ENCODE measurements at places on chromosomes 3 and 15.

GRCh38 chr3:195764961-195765706 is 44.4 kb downstream of the MUC20 start:
- no peak for DNase-seq

DNA sequence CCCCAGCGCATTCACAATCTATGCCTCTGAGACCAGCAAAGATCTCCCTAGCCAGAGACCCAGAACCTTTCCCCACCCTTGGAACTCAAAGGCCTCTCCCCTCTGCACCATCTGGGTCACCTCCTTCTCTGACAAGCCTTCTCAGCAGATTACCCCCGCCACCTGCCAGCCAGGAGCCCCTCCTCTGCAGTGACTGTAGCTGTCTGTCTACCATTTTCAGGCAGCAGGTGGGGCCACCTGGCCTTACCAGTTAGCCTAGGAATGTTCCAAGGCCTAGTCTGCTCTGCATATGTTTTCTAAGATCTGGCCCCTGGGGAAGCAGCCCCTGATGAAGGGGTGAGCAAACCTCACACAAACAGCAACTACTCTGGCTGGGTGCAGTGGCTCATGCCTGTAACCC is 2.4 kb downstream of the MYLK start:
- DNase-seq: no peak

DNA sequence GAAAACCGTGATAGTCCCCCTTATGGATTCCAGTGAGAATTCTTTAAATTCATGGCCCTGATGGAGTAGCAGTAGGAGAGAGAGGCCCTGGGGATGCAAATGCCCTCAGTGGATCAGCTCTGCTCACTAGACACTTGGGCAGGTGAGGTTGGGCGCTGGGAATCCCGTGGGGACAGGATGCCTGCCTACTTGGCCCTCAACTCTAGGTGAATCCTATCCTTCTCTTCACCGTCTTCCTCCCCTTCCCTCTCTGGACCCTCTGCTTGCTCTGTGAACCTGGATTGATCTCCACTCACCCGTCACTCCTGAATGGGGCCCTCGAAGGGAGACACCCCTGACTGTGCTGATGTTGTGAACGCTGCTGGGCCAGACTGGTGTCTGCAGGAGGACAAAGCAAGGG is 77.4 kb downstream of the SEC22A start:
- DNase-seq: no peak

GRCh38 chr15:42324308-42324707 is 35.0 kb upstream of the CAPN3 start:
- no peak for DNase-seq

GRCh38 chr3:4643904-4644547 is 150.9 kb downstream of the ITPR1 start:
- DNase-seq: no peak

- DNase-seq: no peak
These were observed 1.6 kb upstream of the SORD start for GRCh38 chr15:45021348-45021747.

DNA sequence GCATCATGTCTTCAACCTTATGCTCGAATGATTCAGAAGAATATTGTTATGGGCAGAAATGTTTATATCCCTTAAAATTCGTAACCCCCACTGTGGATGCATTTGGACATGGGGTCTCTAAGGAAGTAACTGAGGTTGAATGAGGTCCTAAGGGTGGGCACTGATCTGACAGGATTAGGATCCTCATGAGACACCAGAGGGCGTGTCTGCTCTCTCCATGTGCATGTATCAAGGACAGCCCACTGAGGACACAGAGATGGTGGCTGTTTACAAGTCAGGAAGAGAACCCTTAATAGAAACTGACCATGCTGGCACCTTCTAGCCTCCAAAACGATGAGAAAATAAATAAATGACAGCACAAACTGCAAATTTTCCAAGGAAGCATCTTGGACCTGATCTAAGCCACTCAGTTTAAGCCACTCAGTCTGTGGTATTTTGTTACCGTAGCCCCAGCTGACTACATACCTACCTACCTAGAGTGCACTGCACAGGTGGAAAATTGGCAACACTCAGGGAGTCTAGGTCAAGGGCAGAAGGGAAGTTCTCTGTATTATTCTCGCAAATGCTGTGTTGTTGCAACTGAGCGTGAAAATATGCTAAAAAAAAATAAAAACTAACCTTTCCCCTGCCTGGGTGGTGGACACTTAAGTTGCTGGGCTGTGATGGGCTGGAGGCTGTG is 126.6 kb downstream of the TJP1 start:
- DNase-seq: no peak

DNA sequence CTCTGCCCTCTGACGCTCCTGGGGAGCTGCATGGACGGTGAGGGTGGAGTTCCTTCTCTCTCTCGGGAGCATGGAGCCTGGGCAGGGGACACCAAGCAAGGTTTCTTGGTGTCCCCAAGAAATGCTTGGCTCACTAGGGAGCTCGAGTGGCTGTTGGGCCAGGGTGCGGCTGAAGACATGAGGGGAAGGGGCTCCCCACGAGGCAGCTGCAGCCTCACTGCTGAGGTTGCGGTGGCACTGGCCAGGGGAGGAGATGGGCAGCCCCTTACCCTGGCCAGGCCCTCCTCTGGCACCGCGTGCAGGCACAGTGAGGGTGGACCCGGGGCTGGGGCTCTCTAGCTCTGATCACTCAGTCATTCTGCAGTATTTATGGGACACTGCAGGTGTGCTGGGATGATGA is 43.5 kb upstream of the SLC41A3 start:
- DNase-seq: no peak

DNA sequence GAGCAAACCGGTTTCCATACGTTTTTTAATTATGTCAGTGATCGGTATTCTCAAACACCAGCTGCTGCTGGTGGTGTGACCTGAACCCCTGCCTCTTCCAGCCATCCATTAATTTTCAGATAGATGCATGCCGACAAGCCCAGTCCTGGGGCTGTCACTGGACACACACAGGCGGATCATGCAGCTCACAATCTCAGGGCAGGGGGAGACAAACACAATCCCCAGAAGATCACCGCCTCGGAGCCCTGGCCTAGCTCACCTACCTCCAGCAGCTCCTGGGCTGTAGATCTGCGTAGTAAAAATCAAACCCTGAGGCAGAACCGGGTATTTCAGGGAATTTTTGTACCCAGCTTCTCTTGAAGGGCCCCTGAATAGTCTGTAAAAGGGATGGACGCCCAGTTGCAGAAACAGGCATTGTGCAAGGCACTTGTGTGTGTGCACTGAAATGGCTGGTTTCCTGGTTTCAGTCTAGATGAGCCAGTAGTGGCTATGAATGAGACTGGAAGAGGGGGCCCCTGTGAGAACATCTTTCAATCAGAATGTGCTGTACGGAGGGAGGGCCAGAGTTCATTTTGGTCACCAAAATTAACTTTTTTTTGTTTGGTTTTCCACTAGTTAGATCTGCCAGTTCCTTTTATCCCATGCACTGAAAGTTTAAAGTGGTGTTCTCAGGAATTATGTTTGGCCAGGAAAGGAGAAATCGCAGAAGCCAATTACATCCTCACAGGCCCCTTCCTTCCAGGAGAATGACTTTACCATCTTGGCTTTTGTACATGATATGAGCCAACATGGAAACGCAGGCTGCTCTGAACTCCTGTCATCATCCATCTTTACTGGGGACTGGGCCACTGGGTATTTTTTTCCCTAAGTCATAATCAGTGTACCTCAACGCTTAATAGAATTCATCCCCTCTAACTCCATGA is 55.0 kb upstream of the RPL32 start:
- DNase-seq: no peak

DNA sequence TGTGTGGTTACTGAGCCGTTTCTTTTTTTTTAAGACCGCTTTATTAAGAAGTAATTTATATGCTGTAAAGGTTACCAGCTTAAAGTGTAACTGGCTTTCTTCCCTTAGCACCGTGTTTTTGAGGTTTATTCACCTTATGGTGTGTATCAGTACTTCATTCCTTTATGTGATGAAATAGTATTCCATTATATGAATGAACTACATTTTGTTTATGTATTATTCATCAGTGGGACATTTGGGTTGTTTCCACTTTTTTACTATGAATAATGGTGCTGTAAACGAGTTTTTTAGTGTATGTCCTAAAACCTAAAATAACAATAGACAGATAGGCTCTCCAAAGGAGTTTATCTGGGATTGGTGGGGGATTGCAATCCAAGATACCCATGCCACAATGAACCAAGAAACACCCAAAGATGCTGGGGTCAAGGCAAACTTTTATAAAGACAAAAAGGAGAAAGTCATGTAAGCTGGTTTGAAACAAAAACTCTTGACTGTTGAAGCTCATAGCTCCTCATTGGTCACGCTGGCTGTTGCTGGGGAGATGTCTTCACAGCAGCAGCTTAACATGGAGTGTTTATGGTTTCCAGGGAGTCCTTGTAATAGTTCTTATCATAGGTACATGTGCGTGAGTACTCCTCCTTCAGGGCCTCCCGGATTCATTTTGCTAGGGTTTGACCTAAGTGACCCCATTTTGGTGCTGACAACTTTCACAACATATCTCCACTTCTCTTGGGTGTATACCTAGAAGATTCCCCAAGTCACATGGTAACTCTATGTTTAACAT is 16.0 kb downstream of the TM2D3 start:
- no peak for DNase-seq

- no peak for DNase-seq
These were observed 173.9 kb upstream of the ICE2 start for GRCh38 chr15:60652870-60653269.

DNA sequence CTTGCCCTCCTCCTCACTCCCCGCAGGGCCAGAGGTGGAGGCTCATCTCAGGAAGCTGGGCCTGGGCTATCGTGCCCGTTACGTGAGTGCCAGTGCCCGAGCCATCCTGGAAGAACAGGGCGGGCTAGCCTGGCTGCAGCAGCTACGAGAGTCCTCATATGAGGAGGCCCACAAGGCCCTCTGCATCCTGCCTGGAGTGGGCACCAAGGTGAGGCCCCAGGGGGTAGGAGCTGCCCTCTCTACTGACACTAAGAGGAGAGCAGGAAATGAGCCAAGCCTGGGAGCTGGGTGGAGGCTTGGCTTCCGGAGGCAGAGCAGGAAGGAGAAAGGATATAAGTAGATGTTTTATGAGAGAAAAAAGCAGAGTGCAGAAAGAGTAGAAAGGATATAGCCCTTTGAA is 4.9 kb downstream of the OGG1 start:
- no peak for DNase-seq

- DNase-seq: no peak
These were observed 15.4 kb downstream of the ANPEP start for GRCh38 chr15:89799011-89799911.
